ENCODE measurements at places on chromosomes 13 and 19. TPM values are rescaled to one million over a fixed set of nuclear protein-coding genes. Genes with fewer than 3 reads are reported as not detected.

- peak; percentile 87 for DNase-seq
- H3K36me3 ChIP-seq, result no peaks in the 10 kb centered on the region
- H3K27me3 ChIP-seq, result peaks cover 33% of the 10 kb centered on the region
- H3K4me1 ChIP-seq, result no peaks in the 10 kb centered on the region
Measured at GRCh38 chr19:35986664-35987570, 8.1 kb upstream of the SDHAF1 start.

DNA sequence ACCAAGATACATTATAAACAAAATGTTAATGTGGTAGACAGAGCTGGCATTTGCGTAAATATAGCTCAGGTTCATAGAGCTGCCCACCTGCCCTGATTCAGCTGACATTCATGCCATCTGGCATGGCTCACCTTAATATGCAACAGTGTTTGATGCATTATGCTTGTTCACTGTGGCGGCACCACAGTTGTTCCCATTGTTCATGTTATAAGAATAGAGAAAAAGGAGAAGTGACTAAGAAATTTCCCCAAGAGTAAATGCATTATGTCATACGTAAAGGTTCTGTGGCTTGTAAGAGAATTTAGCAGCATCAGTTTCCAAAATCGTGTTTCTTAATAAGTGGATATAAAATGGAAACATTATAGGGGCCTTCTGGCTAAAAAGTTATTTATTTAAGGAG, 4.5 kb downstream of the CCNA1 start:
- no peaks in the 10 kb centered on the region for H3K36me3 ChIP-seq
- no peaks in the 10 kb centered on the region for H3K4me1 ChIP-seq
- no peak overlapping the region for H3K4me3 ChIP-seq
- H3K27ac ChIP-seq, result no peak overlapping the region
- no peak for DNase-seq
- H3K27me3 ChIP-seq, result peaks cover 40% of the 10 kb centered on the region

DNA sequence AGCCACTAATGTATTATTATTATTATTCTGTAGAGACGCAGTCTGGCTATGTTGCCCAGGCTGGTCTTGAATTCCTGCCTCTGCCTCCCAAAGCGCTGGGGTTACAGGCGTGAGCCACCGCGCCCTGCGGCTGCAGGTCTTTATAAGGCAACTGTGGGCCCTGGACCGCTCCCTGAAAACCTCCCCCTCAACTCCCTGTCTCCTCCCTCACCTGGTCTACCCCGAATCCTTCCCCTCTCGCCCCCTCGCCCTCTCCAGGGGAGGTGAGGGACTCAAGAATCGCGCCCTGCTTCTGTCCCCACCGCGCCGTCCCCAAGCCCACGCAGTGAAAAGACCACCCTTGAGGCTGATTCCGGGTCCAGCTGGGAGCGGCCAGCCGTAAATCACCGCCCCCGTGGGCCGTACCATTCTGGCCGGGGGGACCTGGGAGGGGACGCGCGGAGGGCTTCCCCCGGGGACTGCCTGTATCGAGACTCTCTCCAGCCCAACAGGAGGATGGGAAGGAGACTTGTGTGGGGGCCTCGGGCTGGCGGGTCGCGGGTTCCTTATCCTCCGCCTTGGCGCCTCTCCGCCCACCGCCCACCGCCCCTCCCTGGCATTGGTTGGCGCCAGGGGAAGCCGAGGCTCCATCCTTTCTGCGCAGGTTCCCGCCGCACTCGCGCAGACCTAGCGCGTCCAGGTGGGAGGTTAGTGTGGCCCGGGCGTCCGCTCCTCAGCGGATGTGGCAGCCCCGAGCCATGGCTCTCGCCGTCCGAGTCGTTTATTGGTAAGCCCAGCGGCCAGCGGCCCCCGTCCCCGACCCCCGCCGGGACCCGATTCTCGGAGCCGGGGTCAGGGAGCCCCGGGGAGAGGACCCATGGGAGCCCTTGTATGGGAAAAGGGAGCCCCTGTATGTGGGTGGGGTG, at the start of gene SELENOW:
SELENOW (plus strand) TSS at position 655 of the 905 bp plus-strand sequence; CDS start at position 738, 83 bp downstream.
- H3K4me3 ChIP-seq, result peak within 1 kb of the TSS; percentile 97
- peak; percentile 94 for DNase-seq
- H3K4me1 ChIP-seq, result no peaks in the 10 kb centered on the region
- peak within 1 kb of the TSS; percentile 99 for H3K27ac ChIP-seq
- no peaks in the 10 kb centered on the region for H3K27me3 ChIP-seq

GRCh38 chr19:51375504-51376221, 3.2 kb upstream of the NKG7 start:
- no peak overlapping the region for H3K27ac ChIP-seq
- H3K4me1 ChIP-seq, result no peaks in the 10 kb centered on the region
- H3K4me3 ChIP-seq, result no peak overlapping the region

- no peak overlapping the region for H3K27ac ChIP-seq
- peaks cover 80% of the 10 kb centered on the region for H3K27me3 ChIP-seq
- no peaks in the 10 kb centered on the region for H3K36me3 ChIP-seq
- H3K4me3 ChIP-seq, result no peak overlapping the region
- no peak for DNase-seq
Measured at GRCh38 chr19:10516064-10516385, 1.2 kb downstream of the S1PR5 start.

- H3K36me3 ChIP-seq, result no peaks in the 10 kb centered on the region
- no peaks in the 10 kb centered on the region for H3K27me3 ChIP-seq
- no peak for DNase-seq
- H3K4me1 ChIP-seq, result no peaks in the 10 kb centered on the region
Measured at GRCh38 chr13:85785205-85785604, 14.0 kb downstream of the SLITRK6 start.

- H3K4me3 ChIP-seq, result no peak overlapping the region
- no peak for DNase-seq
- no peaks in the 10 kb centered on the region for H3K36me3 ChIP-seq
- H3K27ac ChIP-seq, result no peak overlapping the region
- H3K4me1 ChIP-seq, result no peaks in the 10 kb centered on the region
- peaks cover 10% of the 10 kb centered on the region for H3K27me3 ChIP-seq
Measured at GRCh38 chr13:39526499-39526898, 76.5 kb downstream of the LHFPL6 start.

GRCh38 chr19:55136399-55137102, 12.5 kb downstream of the TNNT1 start:
- no peak overlapping the region for H3K27ac ChIP-seq
- no peak for DNase-seq
- no peaks in the 10 kb centered on the region for H3K27me3 ChIP-seq
- H3K4me3 ChIP-seq, result no peak overlapping the region

DNA sequence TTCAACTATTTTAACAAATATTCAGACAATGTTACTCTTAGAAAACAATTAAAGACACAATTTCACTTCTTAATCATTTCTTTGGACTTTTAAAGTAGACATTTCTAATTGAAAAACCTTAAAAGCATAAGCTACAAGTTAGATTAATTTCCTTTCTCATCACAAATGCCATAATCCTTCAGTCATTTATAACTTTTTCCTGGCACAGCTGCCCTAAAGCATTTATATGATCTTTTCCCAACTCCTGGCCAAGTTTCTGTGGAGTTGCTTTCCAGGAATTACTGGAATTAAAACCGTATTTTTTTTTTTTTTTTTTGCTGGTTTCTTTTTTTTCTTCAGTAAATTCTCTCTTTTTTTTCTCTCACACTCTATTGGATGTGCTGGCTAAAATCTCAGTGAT, 615.9 kb downstream of the TBC1D4 start:
- H3K4me1 ChIP-seq, result no peaks in the 10 kb centered on the region
- no peak for DNase-seq
- no peak overlapping the region for H3K27ac ChIP-seq
- no peaks in the 10 kb centered on the region for H3K27me3 ChIP-seq
- no peak overlapping the region for H3K4me3 ChIP-seq
- no peaks in the 10 kb centered on the region for H3K36me3 ChIP-seq

DNA sequence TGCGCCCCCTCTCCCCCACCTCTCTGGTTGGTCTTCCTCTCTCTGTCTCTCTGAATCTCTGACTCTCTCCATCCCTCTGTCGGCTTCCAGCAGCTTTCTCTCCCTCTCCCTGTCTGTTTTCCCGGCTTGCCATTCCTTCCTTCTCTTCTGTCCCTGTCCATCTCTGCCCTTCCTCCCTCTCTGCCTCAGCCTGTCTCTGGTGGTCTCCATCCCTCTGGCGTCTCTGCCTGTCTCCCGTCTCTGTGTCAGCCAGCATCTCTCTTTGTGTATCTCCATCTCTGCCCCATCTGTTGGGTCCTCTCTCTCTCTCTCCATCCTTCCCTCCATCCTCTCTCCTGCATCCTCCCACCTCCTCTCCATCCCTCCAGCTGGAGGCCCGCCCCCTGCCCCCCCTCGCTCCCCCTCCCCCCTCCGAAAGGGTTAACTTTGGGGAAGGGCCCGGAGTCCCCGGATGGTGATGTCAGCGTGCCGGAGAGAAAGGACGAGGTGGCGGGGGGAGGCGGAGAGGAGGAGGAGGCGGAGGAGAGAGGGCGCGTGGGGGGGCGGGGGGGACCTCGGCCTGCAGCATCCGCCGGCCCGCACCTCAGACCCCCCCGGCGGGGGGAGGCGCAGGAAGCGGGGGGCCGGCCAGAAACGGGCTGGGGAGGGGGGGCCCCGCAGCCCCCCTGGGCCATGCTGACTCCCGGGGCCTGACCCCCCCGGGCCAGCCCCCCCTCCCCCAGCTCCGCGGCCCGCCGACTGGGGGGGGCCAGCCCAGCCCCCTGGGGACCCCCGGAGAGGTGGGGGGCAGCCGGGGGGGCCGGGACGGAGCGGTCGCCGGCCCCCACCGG, at the start of gene BRSK1:
BRSK1 (plus strand) TSS at position 450 of the 830 bp plus-strand sequence. CDS start 446 bp downstream, outside the sequence.
- H3K27me3 ChIP-seq, result no peaks in the 10 kb centered on the region
- peak within 1 kb of the TSS; percentile 76 for H3K27ac ChIP-seq
- peaks cover 2% of the 10 kb centered on the region for H3K4me1 ChIP-seq
- peak; percentile 95 for DNase-seq
- peaks cover 15% of the 10 kb centered on the region for H3K36me3 ChIP-seq
- peak within 1 kb of the TSS; percentile 77 for H3K4me3 ChIP-seq

GRCh38 chr13:40961214-40961613, 57.9 kb downstream of the ELF1 start:
- H3K27me3 ChIP-seq, result no peaks in the 10 kb centered on the region
- H3K4me1 ChIP-seq, result no peaks in the 10 kb centered on the region
- no peak for DNase-seq
- H3K4me3 ChIP-seq, result no peak overlapping the region
- no peak overlapping the region for H3K27ac ChIP-seq

DNA sequence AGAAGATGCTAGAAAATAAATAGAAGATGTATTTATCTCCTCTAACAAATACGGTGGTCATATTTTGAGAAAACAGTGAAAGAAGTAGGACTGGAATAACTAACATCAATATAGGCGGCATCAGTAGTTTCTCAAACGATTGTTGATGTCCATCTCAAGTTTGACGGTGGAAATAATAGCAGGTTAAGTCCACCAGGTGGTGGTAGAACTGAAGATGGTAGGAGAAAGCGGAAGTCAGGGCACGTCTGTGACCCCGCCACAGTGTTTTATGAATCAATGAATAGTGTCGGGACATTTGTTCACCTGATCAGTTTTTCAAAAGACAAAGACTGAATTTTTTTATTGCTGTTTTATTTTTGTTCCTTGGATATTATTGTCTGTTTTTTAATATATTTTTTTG, 706.4 kb upstream of the SLC10A2 start:
- H3K27me3 ChIP-seq, result no peaks in the 10 kb centered on the region
- H3K4me1 ChIP-seq, result no peaks in the 10 kb centered on the region
- H3K36me3 ChIP-seq, result no peaks in the 10 kb centered on the region
- no peak overlapping the region for H3K27ac ChIP-seq

DNA sequence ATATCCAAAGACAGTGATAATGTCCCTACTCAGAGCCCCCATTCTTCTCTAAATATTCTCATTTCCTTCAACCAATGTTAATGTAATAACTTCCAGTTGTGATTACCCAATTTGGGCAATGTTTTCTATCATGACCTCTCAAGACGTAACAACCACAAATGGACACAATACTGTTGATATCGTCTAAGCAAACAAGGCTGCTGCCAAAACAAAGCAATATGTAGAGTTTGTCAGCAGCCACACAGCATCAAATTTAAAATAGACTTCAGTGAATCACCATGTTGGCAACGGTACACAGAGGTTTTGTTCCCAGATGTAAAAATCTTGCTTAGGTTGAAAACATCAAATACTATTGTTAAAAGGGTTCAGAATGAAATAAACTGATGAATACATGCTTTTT, 205.1 kb downstream of the DACH1 start:
- no peaks in the 10 kb centered on the region for H3K36me3 ChIP-seq
- H3K27ac ChIP-seq, result no peak overlapping the region
- no peaks in the 10 kb centered on the region for H3K4me1 ChIP-seq
- H3K4me3 ChIP-seq, result no peak overlapping the region
- no peak for DNase-seq

- H3K4me3 ChIP-seq, result no peak overlapping the region
- no peaks in the 10 kb centered on the region for H3K4me1 ChIP-seq
- no peak overlapping the region for H3K27ac ChIP-seq
- H3K27me3 ChIP-seq, result no peaks in the 10 kb centered on the region
- no peak for DNase-seq
Measured at GRCh38 chr13:70720386-70720785, 612.1 kb upstream of the KLHL1 start.

DNA sequence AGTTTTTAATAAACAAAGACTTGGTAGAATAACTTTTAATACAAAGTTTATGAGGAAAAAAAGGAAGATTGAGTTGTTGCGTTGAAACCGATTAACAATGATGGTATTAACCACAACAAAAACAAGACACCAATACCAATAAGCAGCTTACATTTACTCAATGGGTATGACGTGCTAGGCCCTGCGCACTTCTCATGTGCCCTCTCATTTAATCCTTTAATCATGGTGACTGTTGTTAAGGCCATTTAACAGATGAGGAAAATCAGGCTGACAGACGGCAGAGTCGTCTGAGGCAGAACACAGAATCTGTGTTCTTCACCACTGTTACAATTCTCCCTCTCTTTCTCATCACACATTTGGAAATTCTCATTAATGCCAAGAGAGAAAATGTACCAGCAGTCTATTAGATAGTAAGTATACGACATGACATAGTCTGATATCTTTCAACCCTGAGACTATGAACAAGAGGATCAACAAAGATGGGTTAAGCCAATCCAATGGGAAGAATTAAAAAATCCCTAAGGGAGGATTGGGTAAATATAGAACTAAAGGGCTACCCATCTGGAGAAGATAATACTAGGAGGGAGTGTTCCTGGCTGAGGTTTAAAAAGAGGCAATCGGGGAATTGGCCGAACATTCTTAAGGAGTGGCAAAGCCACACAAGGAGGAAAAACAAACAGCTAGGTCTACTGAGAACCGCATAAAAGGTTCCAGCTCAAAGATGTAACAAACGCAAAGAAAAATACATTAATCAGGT, 54.0 kb downstream of the DOCK9 start:
- H3K27me3 ChIP-seq, result no peaks in the 10 kb centered on the region
- H3K27ac ChIP-seq, result no peak overlapping the region
- H3K4me3 ChIP-seq, result no peak overlapping the region

DNA sequence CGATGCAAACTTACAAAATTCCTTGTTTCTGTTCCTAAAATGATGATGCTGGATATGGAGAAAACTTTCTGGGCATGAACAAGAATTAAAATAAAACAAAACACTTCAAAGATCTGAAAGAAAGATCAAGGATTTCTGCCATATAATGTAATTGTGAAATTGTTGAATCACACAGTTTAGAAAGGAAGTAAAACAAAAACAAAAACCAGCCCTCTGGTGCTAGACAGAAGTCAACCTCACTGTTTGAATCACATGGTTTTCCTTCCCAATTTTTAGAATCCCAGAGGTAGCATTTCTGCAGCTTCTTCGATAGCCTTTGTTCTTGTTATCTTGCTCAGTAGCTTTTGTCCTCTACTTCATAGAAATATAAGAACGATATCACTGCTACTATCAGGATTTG, 118.2 kb upstream of the ARGLU1 start:
- no peaks in the 10 kb centered on the region for H3K36me3 ChIP-seq

The AXL gene
- total RNA-seq, result 10.9 TPM

The PSG7 gene
- total RNA-seq, result not detected

The PGLYRP1 gene
- not detected for total RNA-seq

The WDR87 gene
- not detected for total RNA-seq

The CRTC1 gene
- total RNA-seq, result 26.6 TPM

The SIGLECL1 gene
- not detected for total RNA-seq
